ENCODE measurements at places on chromosomes 4 and X.

DNA sequence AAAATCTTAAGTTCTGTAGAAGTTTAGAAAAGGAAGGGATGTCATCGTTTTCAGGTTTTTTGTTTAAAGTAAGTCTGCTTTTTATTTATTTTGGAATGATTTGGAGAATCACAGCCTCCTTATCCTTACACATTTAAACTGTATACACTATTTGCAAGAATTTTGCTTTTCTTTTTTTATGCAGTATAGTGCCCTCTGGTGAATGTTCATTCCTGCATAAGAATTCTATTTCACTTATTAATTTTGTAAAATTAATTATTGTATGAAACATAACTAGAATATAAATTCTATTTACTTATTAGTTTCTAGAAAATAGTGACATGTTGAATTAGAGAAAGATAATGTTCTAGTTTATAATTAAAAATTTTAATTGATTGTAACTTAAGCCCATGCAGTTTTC lies 44.6 kb downstream of the DACH2 start:
- no peak for DNase-seq

- no peak for DNase-seq
These were observed 3.9 kb upstream of the LNX1 start for GRCh38 chr4:53595204-53595603.

- DNase-seq, result no peak
These were observed 74.8 kb downstream of the WWC2 start for GRCh38 chr4:183173580-183174526.

GRCh38 chr4:120000591-120001296 lies 65.9 kb downstream of the MAD2L1 start:
- no peak for DNase-seq

DNA sequence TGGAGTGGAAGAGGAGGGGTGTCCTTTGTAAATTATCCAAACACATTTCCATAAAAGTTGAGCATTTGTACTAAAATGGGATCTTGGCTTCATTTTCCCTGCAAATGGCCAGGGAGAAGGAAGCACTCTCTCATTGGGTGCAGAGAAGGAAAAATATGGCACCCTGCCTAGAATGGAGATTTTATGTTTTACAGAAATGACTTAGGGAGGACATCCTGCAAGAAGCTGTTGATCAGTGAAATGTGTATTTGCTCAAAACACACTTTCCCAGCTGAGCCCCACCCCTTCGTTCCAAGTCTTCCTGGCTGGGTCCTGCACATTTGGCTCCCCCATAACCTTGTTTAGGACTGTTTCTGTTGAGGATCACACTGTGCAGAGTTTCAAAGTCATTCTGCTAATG lies 213.5 kb upstream of the TAPT1 start:
- no peak for DNase-seq
